ENCODE measurements at places on chromosomes 16 and 17.

DNA sequence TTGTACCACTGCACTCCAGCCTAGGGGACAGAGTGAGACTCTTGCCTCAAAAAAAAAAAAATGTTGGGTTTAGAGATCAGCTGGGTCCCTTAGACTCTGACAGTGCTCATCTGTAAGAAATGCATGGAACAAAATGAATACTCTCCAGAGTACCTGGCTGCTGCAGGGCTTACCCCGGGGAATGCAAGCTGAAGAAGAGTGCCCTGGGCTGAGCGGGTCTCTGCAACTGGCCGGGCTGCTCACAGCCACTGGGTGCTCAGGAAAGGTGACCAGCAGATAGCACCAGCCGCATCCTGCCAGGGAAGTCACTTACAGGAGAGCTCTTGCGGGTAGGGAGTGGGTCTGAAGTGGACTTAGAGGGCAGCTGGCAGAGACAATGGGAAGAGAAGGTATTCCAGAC is 82.1 kb downstream of the GAS7 start:
- DNase-seq: no peak

GRCh38 chr16:17177959-17178905 is 292.5 kb downstream of the XYLT1 start:
- DNase-seq: peak; percentile 24

- DNase-seq: no peak
Measured at GRCh38 chr16:5523829-5524228, 426.2 kb upstream of the EEF2KMT start.

DNA sequence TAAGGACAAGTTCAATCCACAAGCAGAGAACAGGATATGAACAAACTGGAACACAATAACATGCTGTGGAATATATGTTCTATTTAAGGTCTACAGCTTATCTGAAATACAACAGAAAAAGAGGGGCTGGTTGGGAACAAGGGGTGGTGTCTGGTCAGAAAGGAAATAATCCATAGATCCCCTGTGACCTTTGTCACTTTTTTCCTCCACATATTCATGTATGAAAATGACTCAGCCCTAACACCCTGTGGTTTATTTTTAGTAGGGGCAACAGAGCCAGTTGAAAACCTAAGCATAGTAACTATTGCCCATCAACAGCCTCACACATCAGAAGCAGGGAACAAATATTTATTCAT is 12.3 kb upstream of the SPAG9 start:
- no peak for DNase-seq

DNA sequence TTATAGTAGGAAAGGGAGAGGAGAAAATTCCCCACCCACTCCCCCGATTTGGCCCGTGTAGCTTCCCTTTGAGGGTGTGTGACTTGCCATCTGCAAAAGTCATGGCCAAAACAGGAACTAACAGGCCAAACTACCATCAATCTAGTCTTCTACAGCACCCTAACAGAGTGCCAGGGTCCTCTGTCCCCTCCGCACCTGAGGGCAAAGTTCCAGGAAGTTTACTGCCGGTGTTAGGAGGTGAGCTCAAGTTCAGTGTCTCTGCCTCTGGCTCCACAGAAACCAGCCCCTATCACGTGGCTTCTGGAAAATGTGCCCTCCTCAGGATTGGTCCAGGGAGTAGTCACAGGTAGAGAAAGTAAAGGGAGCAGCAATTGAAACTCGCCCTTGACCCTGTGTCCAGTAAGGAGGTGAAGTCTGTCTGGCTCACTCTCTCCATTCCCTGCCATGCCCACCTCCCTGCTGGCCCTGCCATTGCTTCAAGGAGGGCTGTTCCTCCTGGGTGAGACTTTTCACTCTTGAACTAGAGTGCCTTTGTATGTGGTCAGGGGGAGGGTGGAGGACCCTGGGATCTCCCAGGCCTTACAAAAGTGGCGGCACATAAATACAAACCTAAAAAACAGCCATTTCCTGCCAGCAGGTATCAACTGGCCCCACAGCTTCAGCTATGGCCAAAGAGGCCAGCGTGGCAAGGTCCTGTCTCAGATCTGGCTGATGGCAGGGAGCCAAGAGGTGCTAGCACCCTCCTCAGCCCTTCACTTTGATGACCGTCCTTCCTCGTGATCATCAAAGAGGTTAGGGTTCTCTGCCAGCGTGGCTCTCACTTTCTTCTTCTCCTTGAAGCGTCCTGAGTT is 5.3 kb downstream of the PRR15L start:
- DNase-seq: no peak

DNA sequence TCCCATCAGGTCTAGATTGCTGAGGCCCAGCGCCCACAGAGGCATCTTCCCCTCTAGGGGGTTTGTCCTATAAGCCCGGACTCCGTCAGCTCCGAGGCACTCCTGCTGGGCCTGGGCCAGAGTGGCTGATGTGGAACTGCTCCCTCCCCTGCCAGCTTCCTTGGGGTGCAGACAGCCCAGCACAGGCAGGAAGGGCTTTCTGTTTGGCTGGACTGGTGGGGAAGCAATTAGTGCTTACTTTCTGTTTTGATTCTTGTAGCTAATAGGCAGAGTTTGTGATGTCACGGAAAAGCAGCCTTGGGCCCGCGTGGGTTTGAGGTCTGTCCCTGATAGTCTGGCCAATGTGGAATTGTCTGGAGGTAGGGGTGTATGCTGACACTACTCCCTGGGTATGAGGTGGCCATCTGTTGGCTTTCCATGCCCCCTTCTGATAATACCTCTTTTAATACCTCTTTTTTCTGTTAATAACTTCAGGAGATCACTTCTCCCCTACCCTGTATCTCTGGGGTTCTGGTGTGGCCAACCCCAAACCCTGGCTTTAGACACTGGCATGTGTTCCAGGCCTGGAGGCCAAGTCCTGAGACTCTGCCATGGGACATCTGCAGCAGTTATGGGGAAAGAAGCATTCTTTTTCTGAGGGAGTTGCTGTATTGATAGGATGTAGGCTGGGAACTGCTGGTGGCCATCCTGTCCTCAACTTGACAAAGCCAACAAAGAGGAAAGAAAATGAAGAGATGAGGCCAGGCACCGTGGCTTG is 190.9 kb downstream of the RAB11FIP4 start:
- DNase-seq: peak; percentile 63

- no peak for DNase-seq
Measured at GRCh38 chr16:53094013-53094630, 39.3 kb downstream of the CHD9 start.

DNA sequence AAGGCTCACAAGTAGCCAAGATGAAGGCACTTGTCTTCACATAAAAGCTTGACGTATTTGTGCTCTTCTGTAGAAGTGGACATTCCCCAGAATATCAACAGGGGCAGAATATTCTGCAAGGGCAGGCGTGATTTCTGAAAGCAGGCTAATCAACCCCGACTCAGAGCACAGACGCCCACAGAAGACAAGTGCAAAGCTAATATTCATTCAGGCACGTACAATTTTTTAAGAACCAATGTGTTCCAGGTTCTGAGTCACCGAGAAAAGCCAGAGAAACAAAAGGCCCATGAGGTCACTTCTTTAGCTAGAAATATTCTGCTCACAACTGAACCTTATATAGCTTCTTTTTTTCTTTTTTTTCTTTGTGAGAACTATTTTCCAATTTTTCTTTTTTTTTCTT is 121.6 kb downstream of the DNAH9 start:
- DNase-seq: no peak

DNA sequence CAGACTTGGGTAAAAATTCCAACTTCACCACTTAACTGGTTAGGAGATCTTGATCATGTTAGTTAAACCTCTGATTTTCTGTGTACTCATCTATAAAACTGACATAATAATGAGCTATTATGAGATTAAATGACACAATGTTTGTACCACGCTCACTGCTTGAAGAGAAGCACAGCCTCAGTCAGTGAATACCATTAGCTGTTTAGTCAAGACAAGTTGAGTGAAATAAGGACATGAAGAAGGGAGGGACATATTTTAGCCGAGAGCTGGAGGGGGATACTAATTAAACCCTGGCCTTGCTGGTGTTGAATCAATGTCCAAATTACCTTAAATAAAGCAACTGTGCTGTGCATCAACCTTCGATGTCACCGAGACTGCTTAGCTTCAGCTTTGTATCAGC is 105.1 kb upstream of the TOX3 start:
- DNase-seq: no peak

GRCh38 chr17:17075125-17075781 is 33.0 kb downstream of the MPRIP start:
- peak; percentile 83 for DNase-seq

GRCh38 chr17:63722403-63722802 is 19.2 kb downstream of the STRADA start:
- no peak for DNase-seq

DNA sequence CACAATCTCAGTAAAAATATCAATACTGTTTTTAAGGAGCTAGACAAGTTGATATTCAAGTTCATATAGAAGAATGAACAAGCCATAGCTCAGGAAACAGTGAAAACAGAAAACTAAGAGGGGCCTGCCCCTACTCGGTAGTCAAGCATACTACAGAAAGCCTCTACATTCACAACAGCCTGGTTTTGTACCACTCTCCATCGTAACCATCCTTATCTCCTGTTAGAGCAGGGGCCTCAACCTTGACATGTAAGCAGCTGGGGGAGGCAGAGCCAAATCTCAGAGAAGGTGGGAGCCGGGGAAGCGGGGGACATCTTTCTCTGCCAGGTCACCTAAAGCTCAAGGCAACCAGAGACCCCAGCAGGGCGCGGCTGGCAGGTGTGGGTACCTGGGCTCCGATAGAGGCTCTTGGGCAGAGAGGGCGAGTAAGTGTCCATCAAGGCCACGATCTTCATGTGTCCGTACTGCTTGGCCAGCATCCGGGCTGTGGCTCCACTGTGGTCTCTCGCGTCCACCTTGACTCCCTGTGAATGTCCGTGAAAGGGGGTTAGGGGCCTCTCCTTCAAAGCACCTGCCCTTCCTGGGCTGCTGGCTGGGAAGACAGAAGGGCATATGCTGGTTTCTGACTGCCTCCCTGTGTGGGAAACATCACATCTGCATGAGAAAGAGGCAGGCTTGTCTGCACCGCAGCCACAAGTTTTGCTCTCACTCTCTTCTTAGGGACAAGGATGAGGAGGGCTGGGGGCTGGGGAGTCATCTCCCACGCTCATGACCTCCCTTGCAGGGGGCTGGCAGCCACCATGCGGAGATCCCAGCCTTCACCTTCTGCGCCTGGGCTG is 20.2 kb downstream of the ANKS3 start:
- no peak for DNase-seq

- DNase-seq: no peak
Measured at GRCh38 chr16:35730251-35730650, 2270.8 kb downstream of the TP53TG3F start.

- no peak for DNase-seq
Measured at GRCh38 chr16:66574081-66574480, 5.2 kb upstream of the CMTM2 start.

DNA sequence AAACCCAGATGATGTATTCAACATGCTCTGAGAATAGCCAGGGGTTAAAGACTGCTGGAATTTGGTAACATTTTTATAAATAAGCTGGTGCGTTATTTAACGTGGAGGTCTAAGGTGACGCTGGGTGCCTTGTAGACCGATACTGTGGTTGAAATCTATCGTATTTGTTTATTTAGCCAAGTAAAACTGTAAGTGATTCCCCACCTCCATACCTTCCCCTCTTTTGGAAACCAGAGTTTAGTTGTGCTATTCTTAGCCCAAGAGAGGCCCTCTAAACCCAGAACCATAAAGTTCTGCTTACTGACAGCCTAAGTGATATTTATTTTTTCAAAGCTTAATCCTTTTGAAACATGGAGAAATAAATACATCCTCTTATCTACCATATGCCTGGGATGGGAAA is 744.5 kb downstream of the WWOX start:
- no peak for DNase-seq

GRCh38 chr17:32160526-32160925 is 18.2 kb downstream of the RHOT1 start:
- no peak for DNase-seq

DNA sequence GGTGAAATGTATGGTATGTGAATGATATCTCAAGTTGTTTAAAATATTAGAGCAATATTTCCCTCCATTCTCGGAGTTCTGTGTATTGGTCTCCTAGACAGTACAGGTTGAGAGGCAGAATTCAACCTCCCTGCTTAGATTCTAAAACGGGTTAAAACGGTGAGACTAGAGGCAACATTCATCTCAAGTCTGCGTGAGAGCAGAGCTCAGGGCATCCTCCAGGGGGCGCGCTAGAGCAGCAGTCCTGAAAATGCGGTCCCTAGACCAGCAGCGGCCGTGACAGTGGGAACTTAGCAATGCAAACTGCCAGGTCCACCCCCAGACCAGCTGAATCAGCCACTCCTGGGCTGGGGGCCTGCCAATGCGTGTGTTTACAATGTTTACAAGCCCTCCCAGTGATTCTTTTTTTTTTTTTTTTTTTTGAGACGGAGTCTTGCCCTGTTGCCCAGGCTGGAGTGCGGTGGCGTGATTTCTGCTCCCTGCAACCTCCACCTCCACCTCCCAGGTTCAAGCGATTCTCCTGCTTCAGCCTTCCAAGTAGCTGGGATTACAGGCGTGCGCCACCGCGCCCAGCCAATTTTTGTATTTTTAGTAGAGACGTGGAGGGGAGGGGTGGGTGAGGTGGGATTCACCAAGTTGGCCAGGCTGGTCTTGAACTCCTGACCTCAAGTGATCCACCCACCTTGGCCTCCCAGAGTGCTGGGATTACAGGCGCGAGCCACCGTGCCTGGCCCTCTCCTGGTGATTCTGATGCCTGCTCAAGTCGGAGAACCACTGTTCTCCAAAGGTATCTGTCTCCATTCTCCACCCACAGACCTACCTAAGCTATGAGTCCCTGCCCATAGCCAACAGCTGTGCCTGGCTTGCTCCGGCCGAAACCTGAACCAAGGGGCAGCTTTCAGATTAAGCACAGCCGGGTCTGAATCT is 24.2 kb downstream of the KLHL36 start:
- DNase-seq: peak; percentile 78

DNA sequence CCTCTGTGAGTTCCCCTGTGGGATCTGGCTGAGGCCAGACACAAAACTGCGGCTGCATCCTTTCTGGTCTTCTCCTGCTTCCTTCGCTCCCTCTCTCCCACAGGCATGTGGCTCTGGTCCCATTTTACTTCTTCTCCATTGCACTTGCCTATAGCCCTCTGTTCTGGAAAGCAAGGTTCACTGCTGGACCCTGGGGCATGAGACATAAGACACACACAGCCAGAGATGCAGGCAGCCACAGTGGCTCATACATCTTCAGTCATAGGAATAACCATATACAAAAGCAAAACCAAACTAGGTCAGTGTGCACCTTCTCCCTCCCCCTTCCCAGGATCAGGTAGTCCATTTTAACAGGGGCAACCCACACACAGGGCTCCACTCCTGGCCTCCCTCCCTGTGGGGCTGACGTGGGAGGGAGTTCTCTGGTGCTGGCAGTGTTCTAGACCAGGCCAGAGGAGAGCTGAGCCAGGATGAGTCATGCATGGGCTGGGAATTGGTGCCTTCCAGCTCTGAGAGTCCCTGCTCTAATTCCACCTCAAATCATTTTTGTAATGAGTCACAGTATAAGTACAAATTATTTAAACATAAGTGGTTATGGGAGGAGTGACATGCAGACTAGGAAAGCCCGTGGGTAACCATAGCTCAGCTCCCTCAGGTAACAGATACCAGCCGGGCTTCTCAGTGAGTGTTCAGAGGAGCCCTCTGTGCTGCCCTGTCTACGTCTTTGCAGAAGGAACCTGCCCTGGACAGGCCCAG is 58.0 kb downstream of the ASIC2 start:
- peak; percentile 96 for DNase-seq

GRCh38 chr17:67990909-67991308 is 5.4 kb downstream of the C17orf58 start:
- no peak for DNase-seq

- no peak for DNase-seq
Measured at GRCh38 chr17:45366049-45366448, 49.2 kb upstream of the MAP3K14 start.

GRCh38 chr17:56011406-56012131 is 141.7 kb upstream of the ANKFN1 start:
- DNase-seq: no peak

Data from foreskin fibroblast (primary cell).